ENCODE measurements at places on chromosomes 7 and 10. TPM values are rescaled to one million over a fixed set of nuclear protein-coding genes. Genes with fewer than 3 reads are reported as not detected.

- DNase-seq: no peak
Measured at GRCh38 chr7:81433692-81434331, 336.0 kb downstream of the HGF start.

DNA sequence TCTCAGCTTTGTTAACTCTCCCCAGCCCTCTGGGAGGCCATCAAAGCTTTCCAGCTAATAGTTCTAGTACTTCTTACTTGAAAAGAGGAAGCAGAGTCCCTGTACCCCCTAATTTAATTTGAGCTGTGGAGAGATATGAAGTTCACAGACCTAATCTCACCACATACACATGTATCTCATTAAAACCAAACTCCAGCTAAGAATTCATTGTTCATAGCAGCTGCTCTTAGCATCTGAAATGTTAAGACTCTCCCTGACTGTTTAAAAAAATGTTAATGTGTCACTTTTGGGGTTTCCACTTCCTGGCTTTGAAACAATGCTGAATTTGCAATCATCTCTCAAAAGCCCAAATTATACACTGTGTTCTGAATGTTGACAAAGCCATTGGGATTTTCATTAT is 16.2 kb upstream of the MRC1 start:
- no peak for DNase-seq

DNA sequence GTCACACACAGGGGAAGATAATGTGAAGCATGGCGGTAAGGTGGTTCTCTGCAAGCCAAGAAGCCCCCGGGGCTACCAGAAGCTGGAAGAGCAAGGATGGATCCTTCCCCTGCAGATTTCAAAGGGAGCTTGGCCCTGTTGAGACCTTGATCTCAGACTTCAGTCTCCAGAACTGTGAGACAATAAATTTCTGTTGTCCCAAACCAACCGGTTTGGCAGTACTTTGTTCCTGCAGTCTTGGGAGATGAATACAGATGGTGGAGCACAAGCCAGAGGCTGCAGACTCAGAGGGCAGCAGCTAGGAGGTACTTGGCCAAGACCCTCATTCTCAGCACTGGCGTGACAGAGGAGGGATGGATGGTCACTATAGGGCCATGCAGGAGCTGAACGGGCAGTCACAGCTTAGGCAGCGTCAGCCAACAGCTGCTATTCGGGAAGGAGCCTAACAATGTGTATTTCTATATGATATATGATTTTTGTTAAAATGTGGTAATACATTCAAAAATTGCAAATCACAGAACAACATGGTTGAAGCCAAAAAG is 387.3 kb downstream of the TNS3 start:
- no peak for DNase-seq

GRCh38 chr7:47347346-47347745 is 234.6 kb downstream of the TNS3 start:
- no peak for DNase-seq

DNA sequence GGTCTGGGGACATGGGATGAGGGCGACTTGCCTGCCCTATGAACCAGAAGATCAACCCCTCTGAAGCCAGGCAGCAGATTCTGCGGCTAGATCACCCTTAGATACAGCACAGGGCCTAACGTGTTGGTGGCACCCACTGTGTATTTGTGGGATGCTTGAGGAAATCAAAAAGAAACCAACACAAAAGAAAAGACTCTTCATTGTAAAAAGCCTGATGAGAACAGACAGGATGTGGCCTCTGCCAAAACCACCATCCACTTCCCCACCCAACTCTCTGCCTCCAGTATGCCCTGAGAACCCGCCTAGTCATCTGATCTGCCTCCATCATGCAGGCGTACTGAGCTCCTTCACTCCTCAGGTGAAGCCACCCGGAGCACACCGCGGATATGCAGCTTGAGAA is 97.2 kb upstream of the INSYN2A start:
- no peak for DNase-seq

- no peak for DNase-seq
Measured at GRCh38 chr7:104137971-104138370, 69.8 kb downstream of the ORC5 start.

GRCh38 chr7:97021747-97022490 is 2.7 kb downstream of the DLX5 start:
- DNase-seq: no peak

DNA sequence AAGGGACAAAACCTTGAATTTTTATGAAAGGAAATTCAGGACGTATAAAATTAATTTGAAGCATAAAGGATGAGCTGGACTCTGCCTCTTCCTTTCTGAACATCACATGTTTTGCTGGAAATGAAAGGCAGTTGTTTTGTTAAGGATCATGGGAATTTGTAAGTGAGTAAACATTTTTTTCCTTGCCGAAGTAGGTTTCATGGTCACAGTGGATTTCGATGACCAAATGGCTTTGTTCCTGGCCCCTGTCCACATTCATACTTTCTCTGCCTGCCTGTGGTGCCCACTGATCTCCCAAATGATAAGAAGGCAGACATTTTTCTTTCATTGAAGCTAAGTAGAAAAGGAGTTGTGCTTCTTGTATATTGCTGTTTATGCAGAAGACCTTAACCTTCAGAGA is 104.2 kb downstream of the ARID5B start:
- DNase-seq: no peak

- DNase-seq: no peak
Measured at GRCh38 chr7:107728276-107728675, 15.7 kb upstream of the CBLL1 start.

- no peak for DNase-seq
Measured at GRCh38 chr10:75612904-75613684, 181.7 kb downstream of the LRMDA start.

- no peak for DNase-seq
Measured at GRCh38 chr10:75739414-75740143, 308.2 kb downstream of the LRMDA start.

- DNase-seq: peak; percentile 36
Measured at GRCh38 chr10:129956876-129957673, 7.0 kb downstream of the EBF3 start.

DNA sequence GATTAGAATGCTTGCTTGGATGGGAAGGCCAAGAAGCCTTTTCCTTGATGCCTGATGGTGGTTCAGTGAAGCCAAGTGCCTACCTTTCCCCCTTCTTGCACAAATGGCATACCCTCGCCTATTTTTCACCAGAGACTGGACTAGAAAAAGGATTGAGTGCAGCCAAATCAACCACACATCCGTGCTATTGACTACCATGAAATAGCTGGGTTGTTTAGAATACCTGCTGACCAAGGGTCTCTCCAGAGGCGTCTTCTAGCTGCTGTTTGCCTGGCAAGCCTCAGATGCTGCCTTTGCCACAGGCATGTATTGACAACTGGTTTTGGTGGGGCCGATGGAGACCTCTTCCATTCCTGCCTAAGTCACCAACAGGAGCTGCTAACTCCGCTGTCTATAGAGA is 146.5 kb downstream of the NRF1 start:
- DNase-seq: no peak

- DNase-seq: no peak
Measured at GRCh38 chr10:89975771-89976170, 274.4 kb downstream of the KIF20B start.

GRCh38 chr7:134903073-134903790 is 83.1 kb upstream of the AGBL3 start:
- DNase-seq: no peak

GRCh38 chr7:29886827-29887226 is 80.5 kb downstream of the WIPF3 start:
- no peak for DNase-seq

DNA sequence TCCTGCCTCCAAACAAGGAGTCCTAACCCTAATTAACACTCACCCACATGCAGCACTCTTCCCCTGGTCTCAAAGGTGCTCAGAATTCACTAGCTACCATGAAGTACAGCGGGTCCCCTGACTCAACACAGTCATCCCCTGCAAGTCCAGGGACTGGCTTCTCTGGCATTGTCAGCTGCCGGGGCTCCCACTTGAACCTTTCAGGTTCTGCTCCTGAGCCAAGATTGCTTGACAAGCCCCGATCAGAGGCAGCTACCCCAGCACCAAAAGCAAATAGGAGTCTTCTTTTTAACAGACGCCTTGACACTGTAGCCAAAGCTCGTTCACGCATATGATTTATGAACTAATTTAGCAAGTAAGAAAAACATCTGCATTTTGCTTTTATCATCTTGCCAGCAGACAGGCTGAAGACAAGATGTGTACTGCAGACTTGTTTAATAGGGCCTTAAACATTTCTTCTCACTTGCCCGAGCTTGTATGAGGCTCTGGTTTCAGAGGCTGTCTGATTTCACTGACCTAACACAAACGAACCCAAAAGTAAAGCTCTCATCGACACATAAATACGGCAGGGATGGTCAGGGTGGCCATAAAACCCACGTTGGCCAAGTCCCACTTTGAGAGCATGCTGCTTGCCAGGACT is 67.6 kb upstream of the ADAM12 start:
- DNase-seq: no peak

DNA sequence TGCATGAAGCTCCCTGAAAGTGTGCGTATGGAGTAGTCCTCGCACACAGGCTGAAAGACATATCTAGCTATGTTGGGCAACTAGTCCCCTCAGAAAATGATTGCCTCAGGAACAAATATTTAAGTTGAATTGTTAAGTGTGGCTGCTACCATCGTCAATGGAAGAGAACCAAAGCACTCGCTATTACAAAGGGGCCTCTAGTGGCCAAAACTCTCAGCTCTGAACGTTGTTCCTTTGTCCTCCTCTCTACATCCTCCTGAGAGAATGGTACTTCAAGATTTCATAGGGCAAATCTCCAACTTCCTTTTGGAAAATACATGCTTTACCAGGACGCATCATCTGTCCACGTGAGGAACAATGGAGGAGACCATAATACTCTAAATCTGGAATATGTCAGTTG is 209.9 kb downstream of the NRG3 start:
- no peak for DNase-seq

GRCh38 chr7:51020944-51021343 is 238.2 kb upstream of the GRB10 start:
- no peak for DNase-seq

DNA sequence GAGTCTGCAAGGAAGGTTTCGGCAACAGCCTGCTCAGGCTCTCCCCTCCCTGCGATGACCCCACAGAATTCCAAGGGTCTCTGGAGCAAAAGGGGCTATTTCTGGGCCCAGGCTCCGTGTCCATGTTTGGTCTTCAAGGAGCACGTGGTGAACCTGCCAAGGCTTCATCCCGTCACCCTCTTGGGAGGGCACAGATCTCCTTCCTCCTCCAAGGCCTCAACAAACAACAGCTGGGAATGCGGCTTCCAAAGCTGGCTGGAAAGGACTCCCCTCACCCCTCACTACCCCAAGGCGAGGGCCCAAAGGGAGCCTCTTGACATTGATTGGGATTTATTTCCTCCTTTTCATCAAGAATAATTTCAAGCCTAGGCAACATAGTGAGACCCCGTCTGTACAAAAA is 14.0 kb upstream of the KPNA7 start:
- DNase-seq: no peak

DNA sequence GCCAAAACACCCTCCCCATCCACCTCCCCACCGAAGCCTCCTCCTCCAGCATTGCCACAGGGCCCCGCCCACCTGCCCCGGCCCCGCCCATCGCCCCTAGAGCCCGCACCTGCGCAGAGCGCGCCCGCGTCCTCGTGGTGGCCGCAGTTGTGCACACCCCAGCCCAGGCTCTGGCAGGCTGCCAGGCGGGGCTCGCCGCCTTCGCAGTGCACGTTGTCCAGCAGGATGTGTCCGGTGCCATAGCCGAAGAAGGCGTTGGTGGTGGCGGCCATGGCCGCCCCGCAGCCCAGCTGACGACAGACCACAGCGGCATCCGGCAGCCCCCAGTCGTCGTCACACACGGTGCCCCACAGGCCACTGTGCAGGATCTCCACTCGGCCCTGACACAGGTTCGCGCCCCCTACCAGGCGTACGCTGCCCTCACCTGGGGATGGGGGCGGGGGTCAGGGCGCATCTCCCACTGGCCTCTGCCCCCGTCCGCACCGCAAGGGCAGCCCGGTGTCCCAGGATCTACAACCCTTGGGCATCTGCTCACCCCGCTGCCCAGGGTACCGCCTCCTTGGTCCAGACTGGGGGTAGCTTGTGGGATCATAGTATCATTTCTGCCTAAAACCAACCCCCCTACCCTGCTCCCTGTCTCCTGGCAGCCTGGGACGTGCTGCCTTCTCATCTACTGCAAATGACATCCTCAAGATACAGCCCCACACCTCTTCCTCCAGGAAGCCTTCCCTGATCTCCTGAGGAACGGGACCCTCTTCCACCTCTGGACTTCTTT is 11.9 kb downstream of the SSC4D start:
- peak; percentile 89 for DNase-seq

GRCh38 chr7:42910306-42910705 is 1.6 kb downstream of the C7orf25 start:
- no peak for DNase-seq

DNA sequence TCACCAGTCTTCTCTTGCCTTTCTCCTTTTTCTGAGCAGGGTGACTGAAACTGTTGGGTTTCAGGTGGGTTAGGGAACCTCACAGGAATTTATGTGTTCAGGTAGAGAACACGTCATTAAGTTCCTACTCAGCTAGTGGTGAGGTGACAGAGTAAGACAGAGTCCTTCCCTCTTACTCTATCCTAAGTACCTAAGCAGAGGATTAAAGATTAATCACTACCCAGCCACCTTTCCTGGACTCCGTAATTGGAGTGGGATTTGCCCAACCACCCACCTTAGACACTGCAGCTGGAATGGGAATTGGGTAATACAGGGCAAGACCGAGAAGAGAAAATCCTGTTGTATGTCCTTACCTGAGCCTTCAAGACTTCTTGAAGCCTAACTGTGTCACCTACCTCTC is 158.1 kb downstream of the LRRC4 start:
- no peak for DNase-seq

- DNase-seq: no peak
Measured at GRCh38 chr7:158355456-158356065, 232.1 kb downstream of the PTPRN2 start.

GRCh38 chr10:119737823-119738222 is 12.0 kb downstream of the INPP5F start:
- no peak for DNase-seq

GRCh38 chr7:99287779-99288534 is 15.3 kb downstream of the MYH16 start:
- no peak for DNase-seq

- no peak for DNase-seq
Measured at GRCh38 chr7:107387573-107388219, 82.2 kb upstream of the GPR22 start.

- DNase-seq: no peak
Measured at GRCh38 chr10:92042541-92042940, 119.0 kb downstream of the BTAF1 start.

The NODAL gene
- total RNA-seq: not detected

The SPDYE11 gene
- total RNA-seq: not detected

The RNF133 gene
- total RNA-seq: 1.1 TPM

The ITIH5 gene
- total RNA-seq: 34.9 TPM

The GNGT1 gene
- not detected for total RNA-seq

The CLRN3 gene
- total RNA-seq: not detected

The ETV1 gene
- total RNA-seq: 45.3 TPM

The KLLN gene
- 0.98 TPM for total RNA-seq

The IGF2BP3 gene
- total RNA-seq: 2.0 TPM

The HPS6 gene
- total RNA-seq: 14.0 TPM

The ALOX5 gene
- total RNA-seq: 33.7 TPM

The LIPF gene
- total RNA-seq: not detected

The NME8 gene
- total RNA-seq: 1.2 TPM

The TUBB8 gene
- not detected for total RNA-seq

The SLC18A2 gene
- 1.2 TPM for total RNA-seq

The HOXA7 gene
- total RNA-seq: 6.2 TPM

The CYP3A7 gene
- total RNA-seq: not detected
